ENCODE measurements at places on chromosomes 12 and 14.

- no peak overlapping the region for H3K4me3 ChIP-seq
- no peak overlapping the region for H3K27ac ChIP-seq
- H3K36me3 ChIP-seq, result no peaks in the 10 kb centered on the region
- H3K4me1 ChIP-seq, result no peaks in the 10 kb centered on the region
Measured at GRCh38 chr12:28611449-28611848, 421.2 kb downstream of the CCDC91 start.

DNA sequence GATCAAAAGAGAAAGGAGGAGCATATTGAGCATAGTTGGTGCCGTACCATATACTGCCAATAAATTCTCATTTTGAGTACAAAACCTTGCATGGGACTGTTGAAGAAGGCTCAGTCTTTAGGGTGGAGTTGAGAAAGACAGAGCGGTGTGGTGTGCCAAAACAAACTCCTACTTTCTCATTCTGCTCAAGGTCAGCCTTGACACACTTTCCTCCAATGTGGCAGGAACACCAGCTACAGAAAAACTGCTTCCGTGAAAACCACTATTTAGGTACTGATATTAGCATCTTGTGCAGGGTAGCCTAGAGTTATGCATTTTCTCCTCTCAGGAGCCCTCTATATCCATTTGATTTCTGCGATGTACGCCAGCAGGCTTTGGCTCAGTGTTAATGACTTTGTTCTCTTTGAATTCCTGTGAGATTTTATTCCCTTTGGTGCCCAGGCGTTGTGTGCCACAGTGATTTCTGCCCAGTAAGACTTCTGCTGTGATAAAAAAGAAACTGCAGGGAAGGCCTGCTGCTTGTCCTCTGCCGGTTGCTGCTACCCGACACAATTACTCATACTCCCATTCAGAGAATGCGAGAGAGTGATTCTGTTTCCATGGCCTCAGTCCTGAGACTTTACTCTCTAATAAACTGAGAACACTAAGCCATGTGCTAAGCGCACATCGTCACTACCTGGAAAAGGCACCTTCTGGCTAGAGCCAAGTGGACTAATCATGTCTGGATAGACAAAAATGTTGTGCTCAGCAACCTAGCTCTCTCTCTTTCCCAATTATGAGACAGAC is 88.3 kb upstream of the MDM1 start:
- no peak overlapping the region for H3K4me3 ChIP-seq
- H3K4me1 ChIP-seq, result peaks cover 23% of the 10 kb centered on the region
- H3K27ac ChIP-seq, result no peak overlapping the region
- H3K27me3 ChIP-seq, result no peaks in the 10 kb centered on the region
- no peak for DNase-seq

GRCh38 chr12:97299847-97300246 is 162.8 kb upstream of the RMST start:
- H3K27ac ChIP-seq, result no peak overlapping the region
- H3K4me3 ChIP-seq, result no peak overlapping the region
- no peaks in the 10 kb centered on the region for H3K27me3 ChIP-seq
- DNase-seq, result no peak
- H3K36me3 ChIP-seq, result no peaks in the 10 kb centered on the region

DNA sequence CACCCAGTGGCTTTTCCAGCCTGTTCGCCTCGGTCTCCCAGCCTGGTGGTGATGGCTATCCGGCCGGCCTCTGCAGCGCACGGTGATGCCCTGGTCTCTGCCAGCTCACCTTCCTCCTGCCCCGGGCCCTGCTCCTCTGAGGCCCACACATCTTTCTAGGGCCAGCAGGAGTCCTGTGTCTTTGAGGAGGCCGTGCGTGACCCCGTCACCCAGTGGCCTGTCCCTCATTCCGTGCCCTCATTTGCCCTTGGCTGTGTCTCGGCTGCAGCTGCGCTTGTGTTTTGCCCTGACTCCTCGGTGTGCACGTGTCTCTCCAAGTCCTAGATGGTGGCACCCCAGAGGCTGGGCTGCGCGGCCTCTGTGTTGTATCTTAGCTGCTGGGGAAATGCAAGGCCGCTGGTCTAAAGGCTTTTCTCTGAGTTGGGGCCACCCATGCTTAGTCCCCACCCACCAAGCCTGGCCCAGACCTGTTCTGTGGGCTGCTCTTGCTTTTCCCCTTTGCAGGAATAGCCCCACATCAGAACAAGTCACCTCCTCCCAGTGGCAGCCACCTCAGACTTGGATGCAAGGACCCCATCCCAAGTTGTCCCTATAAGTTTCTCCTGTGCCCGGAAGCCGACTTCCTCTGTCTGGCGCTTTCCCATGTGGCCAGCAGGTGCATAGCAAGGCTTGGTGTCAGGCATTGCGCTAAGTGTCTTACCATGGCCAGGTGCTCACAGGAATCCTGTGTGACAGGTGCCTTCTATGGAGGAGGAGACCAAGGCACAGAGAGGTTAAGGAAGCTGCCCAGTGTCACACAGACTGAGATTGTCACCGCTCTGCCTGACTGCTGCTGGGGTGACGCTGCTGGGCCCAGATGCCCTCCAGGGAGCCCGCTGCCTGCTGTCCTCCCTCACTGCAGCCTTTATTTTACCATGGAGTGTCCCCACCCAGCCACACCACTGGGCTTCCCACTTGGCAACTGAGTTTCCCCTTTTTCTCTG is 64.5 kb downstream of the TSPAN9 start:
- no peak overlapping the region for H3K4me3 ChIP-seq
- H3K4me1 ChIP-seq, result no peaks in the 10 kb centered on the region
- H3K27me3 ChIP-seq, result no peaks in the 10 kb centered on the region
- no peak overlapping the region for H3K27ac ChIP-seq
- no peak for DNase-seq

Measured in CD4-positive, alpha-beta T cell (primary cell).